ENCODE measurements at places on chromosomes 2 and 18. TPM values are rescaled to one million over a fixed set of nuclear protein-coding genes. Genes with fewer than 3 reads are reported as not detected.

- no peak for DNase-seq
These were observed 56.0 kb downstream of the TMEM163 start for GRCh38 chr2:134662751-134663150.

Gene ST8SIA5
- 5.4 TPM for total RNA-seq

DNA sequence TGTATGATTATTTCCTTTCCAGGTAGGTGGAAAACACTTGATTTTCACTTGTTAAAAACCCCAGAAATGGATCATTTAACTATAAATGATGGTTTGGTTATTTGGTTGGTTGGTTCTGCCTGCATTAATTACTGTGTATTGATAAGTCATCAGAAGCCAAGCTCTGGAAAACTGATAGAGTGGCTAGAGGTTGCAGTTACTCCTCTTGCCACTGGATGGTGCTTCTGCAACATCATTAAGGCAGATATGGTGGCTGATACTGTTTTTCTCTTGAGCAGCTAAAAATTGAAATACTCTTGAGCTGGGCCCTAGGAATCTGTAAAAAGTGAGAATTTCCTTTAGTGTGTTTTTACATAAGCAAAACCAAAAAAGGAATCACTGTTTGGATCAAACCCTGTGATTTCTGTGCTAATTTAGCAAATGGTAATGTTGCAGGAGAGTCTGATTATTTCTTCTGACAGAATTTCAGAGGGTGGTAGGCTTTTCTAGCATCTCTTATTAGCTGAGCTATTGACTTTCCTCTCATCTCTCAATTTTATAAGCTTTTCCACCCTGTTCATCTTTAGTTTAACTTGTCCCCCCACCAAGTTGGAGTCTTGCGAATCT is 54.3 kb downstream of the RAB10 start:
- no peak for DNase-seq

DNA sequence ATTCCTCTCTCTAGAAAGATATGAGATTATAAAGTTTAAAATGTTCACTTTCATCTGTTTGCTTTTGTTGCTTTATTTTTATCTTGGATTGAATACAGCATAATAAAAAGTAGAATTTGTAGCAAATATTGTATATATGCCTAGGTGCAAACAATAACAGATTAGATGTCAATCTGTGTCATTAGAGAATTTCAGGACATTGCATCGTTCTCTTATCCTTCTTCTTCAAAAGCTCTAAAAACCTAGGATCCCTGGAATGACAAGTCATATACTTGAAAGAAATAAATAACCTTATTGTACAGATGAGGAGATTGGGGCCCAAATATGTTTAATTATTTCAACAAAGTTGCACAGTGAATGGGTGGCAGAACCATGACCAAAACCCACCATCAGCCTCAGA is 102.8 kb upstream of the BZW1 start:
- DNase-seq = no peak

DNA sequence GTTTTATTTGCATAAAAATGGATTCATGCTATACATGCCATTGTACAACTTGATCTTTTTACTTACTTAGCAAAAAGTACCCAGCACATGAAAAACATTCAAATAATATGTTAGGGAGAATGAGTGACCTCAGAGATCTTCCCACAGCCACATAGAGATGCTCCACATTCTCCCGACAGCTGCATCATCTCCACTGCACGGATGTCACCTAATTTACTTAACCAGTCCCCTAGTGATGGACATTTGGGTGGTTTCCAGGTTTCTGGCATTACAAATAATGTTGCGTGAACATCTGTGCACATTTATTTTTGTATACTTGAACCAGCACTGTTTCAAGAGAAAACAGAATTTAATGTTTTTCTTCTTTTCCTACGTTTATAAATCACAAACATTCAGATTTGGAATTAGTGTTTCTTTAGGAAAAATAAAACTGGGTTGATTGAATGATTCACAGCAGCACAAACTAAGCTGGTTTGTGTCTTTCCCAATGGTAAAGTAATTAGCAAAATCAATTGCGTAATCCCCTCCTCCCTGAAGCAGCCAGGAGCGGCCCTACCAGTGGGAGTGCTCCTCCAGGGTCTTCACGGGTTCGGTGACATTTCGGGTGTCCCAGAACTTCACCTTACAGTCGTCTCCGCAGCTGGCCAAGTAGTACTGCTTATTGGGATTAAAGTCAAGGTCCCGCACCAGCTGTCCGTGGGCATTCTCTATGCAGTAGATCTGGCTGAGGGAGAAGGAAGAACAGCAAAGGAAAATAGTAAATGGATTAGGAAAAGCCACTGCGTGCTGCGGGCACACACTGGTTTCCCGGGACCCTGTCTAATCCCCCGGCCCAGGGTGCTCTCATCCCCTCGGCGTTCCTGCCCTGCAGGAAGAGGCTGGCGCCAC is 183.9 kb downstream of the EIPR1 start:
- DNase-seq = no peak

- no peak for DNase-seq
These were observed 94.2 kb downstream of the TPGS2 start for GRCh38 chr18:36734596-36734995.

DNA sequence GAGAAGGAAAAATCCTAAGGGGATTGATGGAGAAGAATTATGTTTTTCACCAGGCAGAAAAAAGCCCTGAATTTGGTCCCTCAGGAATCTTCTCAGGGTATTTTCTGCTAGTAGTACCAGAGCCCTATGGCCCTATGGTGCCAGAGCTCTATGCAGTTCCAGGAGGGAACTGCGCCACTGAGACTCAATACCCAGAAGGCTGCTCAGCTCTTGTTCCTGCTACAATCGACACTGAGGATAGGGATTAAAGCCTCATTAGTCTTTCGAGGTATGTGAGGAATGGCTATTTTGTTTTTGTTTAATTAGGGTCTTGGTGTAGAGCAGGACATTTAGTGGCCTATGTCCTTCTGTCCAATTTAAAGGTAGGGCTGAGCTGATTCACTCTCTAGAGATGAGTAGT is 21.7 kb upstream of the PPP3R1 start:
- DNase-seq = no peak

DNA sequence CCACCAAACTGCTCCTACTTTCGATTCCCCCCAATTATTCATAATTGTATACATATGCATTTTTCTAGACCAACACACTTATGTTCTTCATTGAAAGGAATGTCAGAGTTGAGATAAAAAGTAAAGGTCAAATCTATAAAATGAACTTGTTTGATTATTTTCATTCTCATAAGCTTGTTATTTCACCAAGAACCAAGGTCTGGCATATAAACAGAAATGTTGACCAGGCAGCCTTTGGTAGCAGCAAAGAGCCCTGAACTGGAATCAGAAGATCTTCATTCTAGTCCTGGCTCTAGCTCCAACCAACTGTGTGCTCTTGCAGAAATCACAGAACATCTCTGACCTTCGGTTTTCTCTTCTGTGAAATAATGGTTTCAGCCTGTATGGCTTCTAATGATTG is 42.9 kb downstream of the RBKS start:
- no peak for DNase-seq

- DNase-seq = no peak
These were observed 327.7 kb downstream of the TMX3 start for GRCh38 chr18:68387246-68387645.

DNA sequence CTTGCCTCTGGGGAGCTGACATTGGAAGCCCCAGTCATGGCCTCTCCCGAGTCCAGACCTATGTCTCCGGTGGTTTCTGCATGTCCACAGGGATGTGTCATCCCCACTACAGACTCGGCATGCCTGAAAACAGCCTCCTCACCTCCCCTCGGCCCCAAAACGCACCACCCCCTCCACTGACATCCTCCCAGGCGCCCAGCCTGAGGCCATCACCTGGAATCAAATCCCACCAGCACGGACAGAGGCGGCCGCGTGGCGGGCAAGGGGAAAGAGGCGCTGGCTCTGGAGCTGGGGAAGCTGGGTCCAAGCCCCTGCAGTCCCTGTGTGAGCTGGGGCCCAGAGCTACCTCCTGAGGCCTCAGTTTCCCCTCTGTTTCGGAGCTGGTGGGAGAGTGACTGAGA is 69.9 kb upstream of the SMAD7 start:
- DNase-seq = no peak

- DNase-seq = no peak
These were observed 111.7 kb upstream of the SPATS2L start for GRCh38 chr2:200194746-200195145.

Gene MC2R
- total RNA-seq = not detected

- DNase-seq = no peak
These were observed 199.8 kb upstream of the HDAC4 start for GRCh38 chr2:239600650-239601049.

GRCh38 chr2:215364157-215365155 is 52.6 kb downstream of the ATIC start:
- DNase-seq = no peak

Measured in left ventricle myocardium superior (tissue), 1 donor.